ENCODE measurements at places on chromosomes 13 and 19.
A peak's percentile ranks its signal among the peaks of the same experiment; 100 is the strongest.

- DNase-seq: peak; percentile 83
Measured at GRCh38 chr19:43438291-43439031, 23.8 kb downstream of the TEX101 start.

DNA sequence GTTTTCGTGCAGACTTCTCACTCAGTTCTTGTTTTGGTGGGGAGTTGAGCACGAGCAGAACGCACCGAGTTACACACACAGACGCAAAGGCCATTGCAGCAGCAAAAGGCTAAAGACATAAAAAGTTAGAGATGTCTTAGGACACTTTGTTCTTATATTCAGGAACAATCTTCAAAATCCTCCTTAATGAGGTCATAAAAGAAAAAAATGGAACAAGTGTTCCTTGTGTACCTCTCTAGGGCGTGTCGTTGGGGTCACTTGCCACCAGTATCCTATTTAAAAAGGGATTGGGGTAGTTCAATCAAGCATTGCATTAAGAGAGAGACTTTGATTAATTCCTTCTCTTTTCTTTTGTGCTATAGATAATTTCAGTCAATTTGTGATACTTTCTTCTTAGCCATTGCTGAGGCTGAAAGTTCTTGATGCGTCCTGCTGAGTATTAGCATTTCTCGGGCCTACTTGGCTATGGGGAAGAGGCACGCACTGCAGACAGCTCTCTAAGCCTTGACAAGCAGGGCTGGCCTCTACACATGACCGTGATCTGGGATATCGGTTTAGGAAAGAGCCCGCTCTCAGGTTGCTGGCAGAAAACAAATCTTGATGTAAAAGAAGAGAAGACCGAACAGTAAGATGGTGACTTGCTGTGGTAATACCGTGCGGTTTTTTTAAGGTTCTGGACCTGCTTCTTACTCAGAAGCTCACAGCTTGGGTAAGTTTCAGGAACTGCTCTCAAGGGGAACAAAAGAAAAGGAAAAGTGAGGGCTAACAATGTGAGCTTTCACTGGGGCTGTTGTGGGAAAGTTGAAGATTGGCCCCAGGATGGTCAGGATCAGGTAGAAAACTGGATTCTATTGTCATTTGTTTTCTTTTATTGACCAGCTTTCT is 223.6 kb downstream of the TM9SF2 start:
- no peak for DNase-seq

DNA sequence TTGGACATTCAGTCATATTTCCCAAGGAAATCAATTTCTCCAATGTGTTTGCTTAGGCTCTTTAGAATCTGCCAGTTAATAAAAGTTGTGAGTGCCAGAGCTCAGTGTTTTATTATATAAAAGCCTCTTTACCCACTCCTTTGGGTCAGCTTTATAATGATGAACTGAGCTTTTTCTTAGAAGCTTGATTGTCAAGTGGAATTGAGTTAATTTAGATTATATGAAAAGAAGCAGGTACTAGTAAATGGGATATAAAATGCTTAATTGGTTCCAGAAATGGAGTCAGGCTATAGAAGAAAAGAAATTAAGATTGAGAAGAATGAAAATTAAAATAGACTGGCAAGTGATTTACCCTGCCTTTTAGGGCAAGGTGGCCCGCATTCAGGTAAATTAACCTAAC is 363.2 kb downstream of the SLITRK6 start:
- DNase-seq: no peak

DNA sequence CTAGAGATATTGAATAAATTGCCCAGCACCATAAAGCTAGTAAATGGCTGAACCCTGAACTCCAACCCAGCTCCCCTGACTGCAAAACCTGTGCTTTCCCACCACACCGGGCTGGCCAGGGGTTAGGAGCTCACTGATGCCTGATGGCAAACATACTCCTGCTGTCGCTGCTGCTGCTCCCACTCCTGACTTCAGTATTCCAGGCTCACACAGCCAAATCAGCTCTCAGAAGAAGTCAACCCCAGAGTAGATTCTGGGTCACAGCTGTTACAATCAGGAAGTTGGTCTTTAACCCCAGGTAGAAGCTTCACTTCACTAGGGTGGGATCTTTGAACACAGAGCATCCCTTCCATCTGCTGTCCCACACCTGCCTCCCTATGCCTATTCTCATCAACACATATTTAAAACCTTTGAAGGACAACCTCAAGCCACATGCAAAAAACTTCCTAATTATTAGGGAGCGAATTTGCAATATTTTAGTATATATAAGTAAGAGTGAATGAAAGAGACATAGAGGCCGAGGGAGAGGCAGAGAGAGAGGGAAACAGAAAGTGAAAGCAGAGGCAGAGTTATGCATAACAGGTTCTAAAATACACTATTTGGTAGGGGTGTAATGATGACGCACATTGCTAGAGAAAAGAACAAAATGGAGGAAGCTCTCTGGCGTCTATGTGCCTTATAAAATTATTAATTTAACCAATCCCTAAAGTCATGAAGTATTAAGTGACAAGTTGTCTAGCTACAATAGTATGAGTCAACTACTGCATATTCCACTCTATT is 99.4 kb upstream of the SERP2 start:
- DNase-seq: no peak

GRCh38 chr19:1767464-1767933 is 14.2 kb downstream of the ONECUT3 start:
- DNase-seq: peak; percentile 69

- DNase-seq: no peak
Measured at GRCh38 chr13:45331123-45331619, 9.8 kb downstream of the TPT1 start.

- no peak for DNase-seq
Measured at GRCh38 chr13:98372876-98373275, 195.8 kb upstream of the RNF113B start.

DNA sequence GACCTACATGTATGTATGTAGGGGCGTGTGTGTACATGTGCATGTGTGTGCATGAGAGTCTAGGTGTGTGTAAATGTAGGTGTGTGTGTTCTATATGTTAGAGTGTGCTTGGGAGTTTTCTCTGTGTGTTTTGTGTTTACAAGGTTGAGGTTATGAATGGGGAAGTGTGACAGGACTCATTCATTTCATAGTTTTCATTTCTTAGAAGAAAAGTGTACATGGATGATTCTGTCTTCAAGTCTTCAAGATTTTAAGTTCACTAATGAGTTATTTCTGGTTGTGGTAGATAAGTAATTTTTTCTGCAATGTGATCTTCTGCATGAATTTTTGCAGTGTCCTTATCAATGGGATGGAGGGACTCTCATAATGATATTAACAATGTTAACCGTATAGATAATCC is 118.2 kb upstream of the SLC10A2 start:
- DNase-seq: no peak

DNA sequence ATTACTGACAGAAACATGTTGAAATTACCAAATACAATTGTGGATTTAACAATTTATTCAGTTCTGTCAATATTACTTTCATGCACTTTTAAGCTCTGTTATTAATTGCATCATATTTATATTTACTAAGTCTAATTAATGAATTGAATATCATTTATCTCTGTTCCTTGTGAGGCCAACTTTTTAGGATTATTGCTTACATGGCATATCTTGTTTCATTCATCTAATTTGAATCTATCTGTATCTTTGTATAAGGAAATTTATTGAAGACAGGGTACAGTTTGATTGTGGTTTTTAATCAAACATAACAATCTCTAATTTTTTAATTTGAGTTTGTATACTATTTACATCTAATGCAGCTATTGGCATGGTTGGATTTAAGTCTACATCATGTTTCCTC is 249.9 kb upstream of the GPC6 start:
- no peak for DNase-seq

GRCh38 chr19:15251749-15252397 is 19.6 kb upstream of the EPHX3 start:
- DNase-seq: peak; percentile 94

- DNase-seq: no peak
Measured at GRCh38 chr13:20383058-20383457, 142.6 kb downstream of the CRYL1 start.

DNA sequence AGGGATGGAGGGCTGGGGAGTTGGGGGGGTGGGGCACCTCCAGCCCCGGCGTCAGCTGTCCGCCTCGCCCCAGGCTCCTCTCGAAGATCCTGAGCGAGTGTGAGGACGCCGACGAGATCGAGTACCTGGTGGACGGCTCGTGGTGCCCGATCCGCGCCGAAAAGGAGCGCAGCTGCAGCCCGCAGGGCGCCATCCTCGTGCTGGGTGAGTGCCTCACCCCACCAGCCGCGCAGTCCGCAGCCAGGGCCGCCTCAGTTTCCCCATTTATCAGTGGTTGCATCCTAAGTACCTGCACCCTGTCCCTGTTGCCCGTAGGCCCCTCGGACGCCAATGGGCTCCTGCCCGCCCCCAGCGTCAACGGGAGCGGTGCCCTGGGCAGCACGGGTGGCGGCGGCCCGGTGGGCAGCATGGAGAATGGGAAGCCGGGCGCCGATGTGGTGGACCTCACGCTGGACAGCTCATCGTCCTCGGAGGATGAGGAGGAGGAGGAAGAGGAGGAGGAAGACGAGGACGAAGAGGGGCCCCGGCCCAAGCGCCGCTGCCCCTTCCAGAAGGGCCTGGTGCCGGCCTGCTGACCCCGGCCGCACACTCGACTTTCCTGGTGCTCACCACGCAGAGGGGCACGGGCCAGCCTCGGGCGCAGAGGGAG is 29.3 kb downstream of the ZBTB7A start:
- no peak for DNase-seq

GRCh38 chr13:40452038-40452666 is 214.3 kb downstream of the FOXO1 start:
- DNase-seq: no peak

DNA sequence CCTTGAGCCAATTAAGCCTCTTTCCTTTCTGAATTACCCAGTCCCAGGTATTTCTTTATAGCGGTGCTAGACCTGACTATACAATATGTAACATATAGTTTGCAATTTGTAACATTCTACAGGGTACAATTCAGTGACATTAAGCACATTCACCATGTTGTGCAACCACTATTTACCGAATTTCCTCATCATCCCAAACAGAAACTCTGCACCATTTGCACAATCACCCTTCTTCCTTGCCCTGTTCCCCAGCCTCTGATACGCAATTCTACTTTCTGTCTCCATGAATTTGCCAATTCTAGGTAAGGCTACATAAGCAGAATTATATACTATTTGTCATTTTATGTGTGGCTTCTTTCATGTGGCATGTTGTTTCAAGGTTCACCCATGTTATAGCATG is 13.7 kb upstream of the SIGLEC10 start:
- no peak for DNase-seq

DNA sequence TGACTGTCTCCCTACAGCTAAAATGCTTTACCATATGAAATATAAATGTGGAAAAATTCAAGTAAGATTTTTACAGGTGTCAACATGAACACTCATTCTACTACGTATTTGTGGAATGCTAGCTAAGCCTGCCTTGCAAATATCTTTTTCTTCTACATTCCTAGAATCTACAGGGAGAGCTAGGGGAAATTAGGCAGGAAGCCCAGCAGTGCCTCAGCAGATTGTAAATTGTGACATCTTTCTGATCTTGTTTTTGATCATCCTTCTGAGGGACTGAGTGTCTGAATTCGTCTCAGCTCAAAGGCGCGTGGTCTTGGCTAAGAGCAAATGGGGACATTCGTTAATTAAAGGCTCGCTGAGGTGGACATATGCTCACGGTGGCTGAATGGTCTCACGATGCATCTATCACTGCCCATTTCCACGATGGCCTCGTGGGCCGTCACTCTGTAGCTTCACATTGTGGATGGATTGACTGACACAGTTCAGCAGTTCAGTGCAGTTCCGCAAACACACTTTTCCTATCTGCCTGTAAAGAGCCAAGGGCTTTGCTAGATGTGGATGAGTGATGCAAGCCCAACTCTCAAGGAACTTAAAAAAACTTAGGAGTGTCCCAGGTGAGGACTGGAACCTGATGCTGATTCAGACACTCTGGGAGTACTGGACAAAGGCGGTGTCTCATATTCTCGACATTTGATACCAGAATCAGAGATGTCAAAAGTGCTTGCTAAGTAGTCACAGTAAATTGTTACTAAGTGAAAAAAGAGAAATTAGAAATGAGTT is 562.5 kb downstream of the EFNB2 start:
- DNase-seq: peak; percentile 22

- DNase-seq: no peak
Measured at GRCh38 chr19:17965370-17966128, 1.4 kb upstream of the KCNN1 start.

DNA sequence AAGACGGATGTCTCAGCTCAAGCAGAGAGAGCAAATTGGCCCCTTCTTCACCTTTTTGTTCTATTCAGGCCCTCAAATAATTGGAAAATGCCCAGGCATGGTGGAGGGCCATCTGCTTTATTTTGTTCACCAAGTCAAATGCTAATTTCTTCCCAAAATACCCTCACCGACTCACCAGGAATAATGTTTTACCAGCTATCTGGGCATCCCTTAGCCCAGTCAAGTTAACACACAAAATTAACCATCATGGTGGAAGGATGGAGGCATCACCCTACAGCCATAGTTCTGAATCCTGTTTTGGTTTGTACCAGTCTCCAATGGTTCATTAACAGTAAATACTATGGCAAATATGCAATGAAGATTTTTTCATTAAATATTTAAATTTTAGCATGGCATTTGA is 51.7 kb upstream of the SERP2 start:
- DNase-seq: no peak

DNA sequence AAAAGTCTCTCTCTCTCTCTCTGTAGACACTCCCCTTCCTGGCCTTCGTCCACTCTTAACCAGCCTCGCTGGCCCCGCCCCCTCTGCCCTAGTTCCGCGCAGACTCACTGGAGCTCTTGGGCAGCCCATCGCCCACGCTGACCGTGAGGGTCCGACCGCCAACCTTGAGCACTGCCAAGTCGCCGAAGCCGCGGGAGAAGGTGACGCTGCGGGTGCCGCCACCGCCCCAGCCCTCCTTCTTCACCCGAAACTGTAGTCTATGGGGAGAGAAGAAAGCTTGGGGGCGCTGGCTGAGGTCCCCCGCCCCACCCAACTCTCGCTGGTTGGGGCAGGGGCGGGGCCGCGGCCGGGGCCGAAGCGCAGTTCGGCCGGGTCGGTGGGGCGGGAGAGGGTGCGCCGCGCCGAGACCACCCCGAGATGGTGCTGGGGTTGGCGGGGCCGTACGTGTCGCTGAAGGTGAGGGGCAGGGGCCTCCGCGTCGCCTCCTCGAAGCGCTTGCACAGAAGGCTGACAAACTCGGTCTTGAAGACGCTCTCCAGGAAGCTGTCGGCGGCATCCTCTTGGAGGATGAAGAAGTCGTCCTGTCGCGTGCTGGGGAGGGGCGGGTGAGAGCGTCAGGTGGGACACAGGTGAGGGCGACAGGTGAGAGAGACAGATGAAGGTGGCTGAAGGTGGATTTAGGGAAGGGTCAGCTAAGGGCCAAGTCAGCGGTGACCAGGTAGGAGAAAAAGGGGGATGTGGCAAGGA is 12.6 kb upstream of the ZNF414 start:
- peak; percentile 95 for DNase-seq

Measured in right hindlimb (tissue), 1 donor.